ENCODE measurements at places on chromosomes 2 and 18. TPM values are rescaled to one million over a fixed set of nuclear protein-coding genes. Genes with fewer than 3 reads are reported as not detected.

Gene FAP
- under 0.01 TPM for total RNA-seq

Gene CHST9
- not detected for total RNA-seq

Gene STAT4
- 0.40 TPM for total RNA-seq

Gene TMEM247
- not detected for total RNA-seq

Gene SERPINB11
- total RNA-seq, result not detected

Gene GALNT5
- not detected for total RNA-seq

Gene DLX1
- total RNA-seq, result not detected

Gene RBKS
- 1.1 TPM for total RNA-seq

Gene SPATA3
- not detected for total RNA-seq

Gene CKAP2L
- total RNA-seq, result 0.60 TPM

Measured in lung microvascular endothelial cell (primary cell).